ENCODE measurements at places on chromosomes 3 and 15.

DNA sequence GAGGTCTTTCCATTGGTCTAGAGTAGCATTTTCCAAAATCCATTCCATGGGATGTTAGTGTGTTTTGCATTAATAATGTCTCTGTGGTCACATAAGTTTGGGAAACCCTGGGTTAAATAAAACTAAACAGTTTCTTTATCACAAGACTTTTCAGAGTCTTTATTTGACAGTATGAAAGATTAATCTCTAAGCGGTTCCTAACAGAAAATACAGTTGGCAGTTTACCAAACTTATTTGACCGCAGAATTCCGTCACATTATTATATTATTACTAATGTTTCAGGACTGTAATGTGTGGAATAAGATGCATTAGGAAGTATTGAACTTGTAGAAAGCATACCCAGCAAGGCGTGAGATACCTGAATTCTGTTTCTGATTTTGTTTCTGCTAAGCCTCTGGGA is 71.5 kb upstream of the ADAMTSL3 start:
- no peak for DNase-seq

DNA sequence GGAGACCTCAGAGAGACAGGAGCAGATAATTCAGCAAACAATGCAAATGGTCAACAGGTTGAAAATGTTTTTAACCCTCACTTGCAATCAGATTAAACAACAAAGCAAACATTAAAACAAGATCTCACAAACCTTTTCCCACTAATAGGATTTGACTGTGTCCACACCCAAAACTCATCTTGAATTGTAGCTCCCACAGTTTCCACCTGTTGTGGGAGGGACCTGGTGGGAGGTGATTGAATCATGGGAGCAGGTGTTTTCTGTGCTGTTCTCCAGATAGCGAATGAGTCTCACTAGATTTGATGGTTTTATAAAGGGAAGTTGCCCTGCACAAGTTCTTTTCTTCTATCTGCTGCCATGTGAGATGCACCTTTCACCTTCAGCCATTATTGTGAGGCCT is 1.3 kb upstream of the LYSMD4 start:
- DNase-seq, result no peak

- no peak for DNase-seq
Measured at GRCh38 chr3:46524832-46525231, 27.1 kb downstream of the RTP3 start.

DNA sequence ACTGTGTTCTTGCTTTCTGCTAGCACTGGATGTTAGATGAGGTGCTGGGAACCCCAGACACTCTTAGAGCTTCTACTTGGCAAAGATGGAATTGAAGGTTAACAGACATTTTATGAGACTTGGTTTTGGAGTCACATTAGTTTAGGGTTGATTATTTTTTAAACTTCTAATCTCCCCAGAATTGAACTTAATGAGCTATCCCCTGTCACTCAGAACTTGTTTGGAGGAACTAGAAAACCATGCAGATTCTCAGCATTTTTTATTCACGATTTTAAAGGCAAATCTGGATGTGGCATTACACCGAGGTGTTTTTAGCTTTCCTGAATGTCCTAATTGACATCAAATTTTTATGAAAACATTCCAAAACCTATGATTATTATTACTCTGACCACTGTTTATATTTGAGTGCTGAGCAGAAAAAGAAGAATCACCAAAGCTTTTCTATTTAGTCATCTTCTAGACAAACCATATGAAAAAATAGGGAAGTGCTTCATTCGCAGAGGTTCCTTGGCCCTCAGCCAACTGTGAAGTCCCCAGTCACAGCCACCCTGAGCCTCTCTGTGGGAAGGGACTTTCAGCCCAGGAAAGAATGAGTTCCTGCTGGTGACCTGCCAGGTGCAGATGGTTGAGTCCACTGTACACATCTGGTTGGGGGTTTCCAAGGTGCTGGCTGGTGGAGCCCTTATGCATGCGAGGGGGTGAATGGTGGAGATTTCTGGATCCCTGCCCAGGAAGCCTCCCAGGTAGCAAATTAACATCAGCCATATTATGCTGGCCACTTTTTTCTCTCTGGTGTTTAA is 196.0 kb upstream of the TOPAZ1 start:
- no peak for DNase-seq

DNA sequence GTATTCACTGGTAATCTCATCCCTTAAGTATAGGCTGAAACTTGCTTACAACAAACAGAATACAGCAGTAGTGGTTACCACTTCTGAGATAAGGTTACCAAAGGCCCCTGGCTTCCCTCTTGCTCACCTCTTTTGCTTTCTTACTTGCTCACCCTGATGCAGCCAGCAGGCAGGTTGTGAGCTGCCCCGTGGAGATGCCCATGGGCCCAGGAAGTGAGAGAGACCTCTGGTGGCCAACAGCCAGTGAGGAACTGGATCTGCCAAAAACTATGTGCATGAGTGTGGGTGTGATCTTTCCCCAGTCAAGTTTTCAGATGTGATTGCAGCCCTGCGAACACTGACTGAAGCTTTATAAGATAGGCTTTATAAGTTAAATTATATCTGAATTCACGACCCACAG is 48.7 kb downstream of the NMNAT3 start:
- no peak for DNase-seq

GRCh38 chr3:183775781-183776180 is 49.6 kb downstream of the MAP6D1 start:
- DNase-seq, result peak; percentile 60

DNA sequence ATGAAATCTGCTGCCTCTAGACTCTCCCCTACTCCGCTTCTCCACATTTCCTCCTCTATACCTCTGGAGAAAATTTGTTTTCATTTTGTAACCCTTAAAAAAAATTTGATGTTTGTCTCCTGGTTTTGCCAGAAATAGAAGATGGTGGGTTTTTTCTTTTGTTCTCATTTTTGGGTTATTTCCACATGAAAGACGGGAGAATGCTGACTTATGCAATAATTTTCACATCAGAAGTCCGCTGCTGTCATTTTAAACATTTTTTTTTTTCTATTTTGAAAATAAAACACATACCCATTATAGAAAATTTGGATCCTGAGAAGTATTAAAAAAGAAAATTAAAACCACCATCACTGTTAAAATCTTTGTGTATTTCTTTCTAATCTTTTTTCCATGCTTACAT is 320.8 kb upstream of the NR2E3 start:
- no peak for DNase-seq
